ENCODE measurements at places on chromosomes 3 and 15. TPM values are rescaled to one million over a fixed set of nuclear protein-coding genes. Genes with fewer than 3 reads are reported as not detected.

The RHOV gene
- total RNA-seq, result 0.60 TPM

The ATP13A5 gene
- total RNA-seq, result not detected

The GABRR3 gene
- total RNA-seq, result not detected

The OSBPL10 gene
- 73.6 TPM for total RNA-seq

GRCh38 chr3:8575364-8576104 is 69.1 kb downstream of the SSUH2 start:
- no peak for DNase-seq

DNA sequence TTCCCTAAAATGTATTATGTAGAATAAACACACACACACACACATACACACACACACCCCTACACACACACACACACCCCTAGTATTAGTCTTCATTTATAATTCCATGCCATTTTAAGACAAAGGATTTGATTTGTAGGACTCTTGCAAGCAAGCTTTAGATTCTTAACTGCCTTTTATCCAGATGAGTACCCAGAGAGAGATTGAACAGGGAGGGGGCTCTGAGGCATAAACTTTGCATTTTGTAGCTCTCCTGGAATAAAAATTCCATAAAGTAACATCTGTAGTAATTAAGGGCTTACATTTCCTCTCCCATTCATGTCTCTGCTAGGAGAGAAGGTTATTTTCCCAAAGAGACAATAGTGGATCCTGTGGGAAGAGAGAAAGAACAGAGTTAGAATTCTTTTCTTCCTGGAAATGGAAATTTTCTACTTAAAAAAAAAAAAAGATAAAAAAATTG is 479.4 kb downstream of the RBMS3 start:
- DNase-seq, result no peak

GRCh38 chr3:46236294-46237054 is 5.8 kb upstream of the CCR3 start:
- DNase-seq, result no peak

DNA sequence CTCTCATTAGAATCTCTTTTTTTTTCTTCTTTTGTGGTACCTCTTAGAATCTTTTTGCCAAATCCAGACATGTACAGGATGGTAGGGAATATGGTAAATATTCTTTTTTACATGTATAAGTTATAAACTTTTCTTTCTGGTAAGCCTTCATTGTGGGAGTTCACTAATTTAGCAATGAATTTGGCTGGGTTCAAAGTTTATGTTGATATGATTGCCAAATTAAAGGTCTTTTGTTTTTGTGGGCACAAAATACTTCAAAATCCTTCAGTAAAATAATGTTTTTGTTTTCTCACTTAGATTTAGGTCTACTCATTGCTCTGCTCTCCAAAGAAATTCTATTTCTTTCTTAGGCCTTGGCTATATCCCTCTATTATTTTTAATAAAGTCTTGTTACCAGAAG is 1405.9 kb upstream of the ALCAM start:
- no peak for DNase-seq

GRCh38 chr3:182969277-182969676 is 11.1 kb downstream of the DCUN1D1 start:
- DNase-seq, result no peak

GRCh38 chr3:122100591-122101463 is 45.7 kb downstream of the CD86 start:
- no peak for DNase-seq

DNA sequence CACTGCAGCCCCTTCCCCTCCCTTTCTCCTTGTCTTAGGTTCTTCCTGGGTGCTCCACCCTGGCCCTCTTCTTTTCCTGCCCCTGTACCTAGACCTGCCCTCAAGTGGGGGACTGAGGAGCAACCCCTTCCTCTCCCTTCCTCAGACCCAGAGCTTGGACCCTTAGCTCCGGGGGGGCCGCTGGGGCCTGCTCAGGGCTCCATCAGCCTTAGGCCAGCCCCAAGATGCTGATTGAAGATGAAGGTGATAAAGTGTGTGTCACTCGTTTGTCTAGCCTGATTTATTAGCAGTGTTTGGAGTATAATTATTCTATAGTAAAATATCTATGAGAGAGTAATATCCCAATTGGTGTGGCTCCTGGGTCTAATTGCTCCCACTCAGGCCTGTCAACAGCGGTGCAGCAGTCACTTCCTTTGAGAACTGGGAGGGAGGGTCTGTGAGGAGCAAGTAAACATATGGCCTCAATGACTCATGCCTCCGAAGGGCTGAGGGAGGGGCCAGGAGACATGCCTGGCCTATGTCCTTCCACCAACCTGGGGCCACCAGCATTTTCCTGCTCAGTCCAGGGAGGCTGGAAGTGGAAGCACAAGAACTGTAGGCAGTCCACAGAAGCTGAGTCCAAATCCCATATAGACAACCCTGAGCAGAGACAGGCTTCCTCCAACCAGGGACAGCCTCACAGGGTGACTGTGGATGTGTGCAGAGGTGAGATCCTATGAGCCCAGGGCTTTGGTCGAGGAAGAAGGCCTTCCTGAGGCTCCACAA is 123.2 kb downstream of the DNAJB8 start:
- DNase-seq, result no peak

DNA sequence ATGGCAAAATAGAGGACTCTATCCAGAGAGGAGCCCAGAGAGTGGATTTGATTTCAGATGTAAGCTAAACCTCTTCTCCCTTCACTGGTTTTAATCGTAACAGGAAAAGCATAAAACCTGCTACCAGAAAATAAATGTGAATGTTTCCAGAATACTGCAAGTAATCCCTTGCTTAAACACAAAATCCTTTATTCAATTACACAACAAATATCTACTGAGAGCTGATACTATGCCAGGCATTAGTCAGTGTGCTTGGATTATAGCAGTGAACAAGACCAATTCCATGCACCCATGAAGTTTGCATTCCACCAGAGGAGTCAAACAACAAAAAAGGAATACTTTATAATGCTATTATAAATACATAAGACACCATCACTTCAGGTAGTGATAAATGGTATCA is 15.1 kb downstream of the AVEN start:
- DNase-seq, result no peak
